ENCODE measurements at places on chromosomes 5 and 9. TPM values are rescaled to one million over a fixed set of nuclear protein-coding genes. Genes with fewer than 3 reads are reported as not detected.

The CCL27 gene
- not detected for total RNA-seq

The CTXN3 gene
- not detected for total RNA-seq

The FOXD4L5 gene
- not detected for total RNA-seq

The IRX4 gene
- not detected for total RNA-seq

The PTPN3 gene
- 30.3 TPM for total RNA-seq

The TRAF1 gene
- 1.5 TPM for total RNA-seq

The FOXD4L3 gene
- not detected for total RNA-seq

The MORN5 gene
- total RNA-seq, result not detected

GRCh38 chr5:112270299-112271293, 148.5 kb downstream of the EPB41L4A start:
- DNase-seq, result no peak

GRCh38 chr9:107707915-107708441, 218.4 kb upstream of the KLF4 start:
- DNase-seq, result no peak

DNA sequence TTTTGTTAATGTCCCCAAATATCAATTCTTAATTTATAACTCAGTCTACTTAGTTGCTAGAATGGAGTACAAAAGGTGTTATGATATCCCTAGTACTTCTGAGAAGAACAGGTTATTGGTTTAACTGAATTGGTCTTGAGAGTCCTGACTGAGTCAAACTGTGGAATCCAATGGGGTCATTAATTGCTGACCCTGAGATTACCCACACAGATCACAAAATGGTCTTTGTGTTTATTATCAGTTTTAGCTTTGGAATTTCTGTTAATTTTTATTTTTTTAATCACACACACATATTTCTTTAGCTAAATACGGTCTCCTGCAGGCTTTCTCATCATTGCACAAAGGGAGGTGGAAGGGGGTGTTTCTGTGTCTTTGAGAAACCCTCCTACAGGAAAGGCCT, 301.6 kb downstream of the EBF1 start:
- no peak for DNase-seq

DNA sequence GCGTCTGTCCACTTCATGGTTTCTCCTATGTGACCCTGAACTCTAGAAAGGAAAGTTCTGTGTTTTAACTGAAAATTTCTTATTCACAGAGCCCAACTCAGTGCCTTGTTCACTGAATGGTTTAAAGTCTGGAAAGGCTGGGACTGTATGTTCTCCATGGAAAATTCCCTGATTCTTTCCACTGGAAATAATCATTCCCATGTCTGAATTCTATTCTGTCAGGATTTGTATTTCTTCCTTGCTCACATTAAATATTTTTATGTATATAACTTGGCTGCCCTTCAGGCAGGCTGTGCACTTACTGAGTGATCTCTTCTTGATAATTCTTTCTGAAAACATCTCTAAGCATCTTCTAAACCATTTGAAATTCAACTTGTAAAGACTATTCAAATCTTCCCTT, 1126.9 kb upstream of the DMAC1 start:
- DNase-seq, result no peak

GRCh38 chr9:23557689-23558088, 268.4 kb downstream of the ELAVL2 start:
- DNase-seq, result no peak

GRCh38 chr5:79032031-79032695, 37.3 kb downstream of the DMGDH start:
- peak; percentile 78 for DNase-seq

DNA sequence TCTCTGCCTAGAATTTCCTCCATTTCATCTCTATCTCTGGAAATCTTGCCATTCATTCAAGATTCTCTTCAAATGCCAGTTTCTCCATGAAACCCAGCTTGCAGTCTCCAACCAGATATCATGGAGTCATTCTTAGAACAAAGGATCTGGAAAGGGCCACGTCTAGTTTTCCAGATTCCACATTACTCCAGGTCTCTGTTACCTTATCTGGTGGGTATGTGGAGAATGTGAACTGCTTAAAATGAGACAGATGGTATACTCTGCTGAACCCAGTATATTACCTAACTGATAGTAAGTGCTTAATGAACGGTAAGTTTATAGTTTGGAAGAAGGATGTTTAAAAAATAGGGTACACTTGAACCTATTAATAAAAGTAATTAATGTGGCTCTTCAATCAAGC, 52.3 kb upstream of the ZSWIM6 start:
- no peak for DNase-seq

DNA sequence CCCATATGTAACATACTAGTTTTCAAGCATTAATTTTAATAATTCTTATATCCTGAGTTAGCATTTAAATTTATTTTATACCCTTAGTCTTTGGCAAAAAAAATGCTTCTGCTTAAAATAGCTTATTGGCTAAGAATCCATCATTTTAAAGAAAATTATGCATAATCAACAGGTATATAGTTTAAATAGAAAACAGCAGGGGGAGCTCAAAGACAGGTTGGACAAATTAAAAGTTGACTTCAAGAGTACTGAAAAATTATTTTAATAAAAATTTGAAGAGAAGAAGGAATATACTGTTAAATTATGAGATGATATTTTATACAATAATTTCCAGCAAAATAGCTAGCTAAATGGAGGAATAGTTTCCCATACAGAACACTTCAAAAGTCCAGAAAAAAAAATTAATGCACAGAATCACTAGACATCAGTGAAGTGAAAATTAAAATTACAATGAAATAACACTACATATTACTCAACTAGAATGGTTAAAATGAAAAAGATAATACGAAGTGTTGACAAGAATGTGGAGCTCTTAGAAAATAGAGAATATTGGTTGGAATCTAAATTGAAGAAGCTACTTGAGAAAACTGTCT, 387.1 kb downstream of the PDE4D start:
- DNase-seq, result no peak

DNA sequence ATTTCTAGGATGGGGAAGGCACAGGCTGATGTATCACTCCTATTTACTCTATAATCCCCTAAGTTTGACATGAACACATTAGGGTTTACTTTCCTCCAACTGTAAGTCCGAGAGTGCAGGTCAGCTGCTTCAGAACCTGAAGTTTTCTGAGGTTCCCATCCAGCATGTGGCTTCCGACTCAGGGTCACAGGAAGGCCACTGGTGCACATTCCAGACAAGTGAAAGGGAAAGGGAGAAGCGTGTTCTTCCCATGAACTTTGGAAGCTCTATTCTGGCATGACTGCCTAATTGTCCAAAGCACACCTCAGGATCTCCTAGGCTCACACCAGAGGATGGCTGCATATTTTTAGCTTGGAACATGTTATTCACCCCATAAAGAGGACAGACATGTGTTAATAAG, 602.6 kb downstream of the SEMA5A start:
- DNase-seq, result no peak

GRCh38 chr5:9621379-9621903, 8.7 kb downstream of the TAS2R1 start:
- no peak for DNase-seq

DNA sequence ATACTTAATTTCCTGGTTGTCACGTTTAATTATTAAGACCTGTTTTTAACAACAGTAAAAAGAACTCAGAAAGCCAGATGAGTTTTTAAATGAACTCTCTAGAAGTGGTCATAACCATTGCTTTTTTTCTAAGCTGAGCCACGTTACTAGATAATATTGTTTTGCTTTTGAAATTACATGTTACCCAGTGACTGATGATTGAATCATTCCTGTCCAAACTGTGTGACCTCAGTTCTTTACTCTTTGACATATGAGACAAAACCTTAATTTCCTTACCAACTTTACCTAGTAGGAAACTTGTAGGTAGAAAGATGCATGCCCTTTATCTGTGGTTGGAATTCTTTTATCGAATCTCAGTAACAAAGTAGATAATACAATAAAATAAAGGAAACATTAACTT, 411.7 kb downstream of the SH3GL2 start:
- DNase-seq, result no peak

GRCh38 chr9:135038826-135039225, 48.6 kb upstream of the OLFM1 start:
- no peak for DNase-seq

- DNase-seq, result peak; percentile 93
Observed at GRCh38 chr9:91424403-91425176, 958 bp upstream of the NFIL3 start.

GRCh38 chr5:8683496-8683895, 814.5 kb downstream of the MTRR start:
- no peak for DNase-seq

DNA sequence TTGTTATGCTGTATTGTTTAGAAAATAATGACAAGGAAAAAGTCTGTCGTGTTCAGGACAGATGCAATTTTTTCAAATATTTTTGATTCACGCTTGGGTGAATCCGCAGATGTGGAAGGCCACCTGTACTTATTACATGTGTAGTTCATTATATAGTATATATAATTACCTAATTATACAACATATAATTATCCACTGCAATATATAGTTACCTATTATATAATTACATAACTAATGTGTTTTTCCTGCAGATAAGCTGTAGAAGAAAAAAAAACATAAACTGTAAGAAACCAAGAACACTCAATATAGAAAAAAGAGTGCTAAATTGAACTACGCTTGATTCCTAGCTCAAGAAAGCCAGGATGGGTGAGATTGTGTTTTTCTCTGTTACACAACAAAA, 93.6 kb upstream of the RANBP3L start:
- no peak for DNase-seq

DNA sequence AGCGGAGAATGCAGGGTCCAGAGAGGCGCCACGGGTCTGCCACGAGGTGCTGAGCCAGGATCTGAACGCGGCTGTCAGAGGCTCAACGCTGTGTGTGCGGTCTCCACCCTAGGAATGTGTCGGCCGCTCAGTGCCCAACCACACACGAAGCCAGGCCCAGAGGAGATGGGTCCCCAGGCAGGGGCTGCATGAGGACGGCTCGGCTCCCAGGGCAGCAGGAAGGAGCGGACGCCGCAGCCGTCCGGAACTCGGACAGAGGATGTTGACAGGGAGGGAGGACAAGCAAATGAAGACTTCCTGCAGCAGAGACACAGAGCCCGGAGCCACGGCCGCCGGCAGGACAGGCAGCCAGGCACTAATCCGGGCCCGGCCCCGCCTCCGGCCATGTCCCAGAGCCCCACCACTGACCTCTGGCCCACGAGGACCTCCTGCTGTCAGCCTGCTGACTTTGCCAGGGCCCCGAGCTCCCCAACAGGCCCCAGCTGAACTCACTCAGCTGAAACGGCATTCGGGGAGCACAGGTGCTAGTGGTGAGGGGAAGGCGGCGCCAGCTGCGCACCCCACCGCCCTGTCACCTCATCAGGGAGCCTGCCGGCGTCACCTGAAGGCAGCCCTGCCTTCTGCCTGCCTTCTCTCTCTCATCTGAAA, 12.7 kb downstream of the VAV2 start:
- peak; percentile 80 for DNase-seq

- no peak for DNase-seq
Observed at GRCh38 chr9:78775696-78776295, 478.9 kb downstream of the PSAT1 start.

- DNase-seq, result no peak
Observed at GRCh38 chr5:17069995-17070511, 134.0 kb upstream of the MYO10 start.

- no peak for DNase-seq
Observed at GRCh38 chr9:109171926-109172325, 4.9 kb upstream of the FRRS1L start.

DNA sequence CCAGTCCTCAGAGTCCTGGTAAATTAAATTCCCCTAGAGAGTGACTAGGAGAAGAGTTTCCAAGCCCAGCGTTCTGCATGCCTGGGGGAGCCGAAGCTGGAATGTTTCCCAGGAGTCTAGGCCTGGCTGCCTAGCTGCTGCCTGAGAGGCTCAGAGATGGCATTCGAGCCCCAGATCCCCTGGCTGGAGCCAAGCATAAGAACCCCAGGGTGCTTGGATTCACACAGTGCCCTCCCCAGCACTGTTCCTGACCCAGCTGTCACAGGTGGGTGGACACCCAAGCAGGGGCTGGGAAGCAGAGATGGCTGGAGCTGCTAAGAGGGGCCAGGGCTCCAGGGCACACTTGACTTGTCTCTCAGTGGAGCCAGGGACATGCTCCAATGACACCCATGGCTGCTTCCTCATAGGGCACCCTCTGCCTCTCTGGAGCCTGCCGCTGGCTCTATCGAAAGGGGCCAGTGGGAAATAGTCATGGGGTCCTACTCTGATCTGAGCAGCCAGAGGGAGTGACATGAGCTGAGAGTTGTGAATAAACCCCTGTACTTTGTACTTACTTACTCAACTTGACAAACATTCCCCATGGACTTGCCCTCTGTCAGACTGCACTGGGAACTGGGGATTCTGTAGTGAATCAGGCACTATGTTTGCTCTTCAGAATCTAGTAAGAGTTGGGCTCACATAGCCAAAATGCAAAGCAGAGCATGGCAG, 62.6 kb upstream of the XPA start:
- DNase-seq, result peak; percentile 72
